CD4-positive, alpha-beta T cell treated with Interleukin-12 subunit alpha and Interleukin-12 subunit beta, for 1 hour (primary cell): ENCODE measurements at places on chromosomes 6 and 20.

- no peak for DNase-seq
These were observed 108.9 kb upstream of the DST start for GRCh38 chr6:56751604-56752003.

- no peak for DNase-seq
These were observed 40.4 kb downstream of the PTPRK start for GRCh38 chr6:128479991-128480390.

DNA sequence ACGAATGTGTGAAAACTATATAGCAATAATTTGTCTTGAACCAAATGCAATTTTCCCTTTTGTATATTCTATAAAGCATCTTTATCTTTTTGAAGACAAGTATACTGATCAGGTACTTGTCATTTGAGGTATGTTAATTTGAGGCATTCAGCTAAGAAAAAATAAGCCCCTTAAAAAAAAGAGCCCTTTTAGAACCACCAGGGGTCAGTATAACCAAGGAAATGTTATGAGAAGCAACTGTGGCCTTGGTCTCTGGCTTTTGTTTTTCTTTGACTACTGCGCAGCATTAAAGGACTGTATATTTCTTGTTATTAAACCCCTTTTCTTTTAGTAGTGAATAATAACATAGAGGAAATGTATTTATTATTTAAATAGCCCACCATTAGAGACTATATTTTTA is 43.1 kb downstream of the CD109 start:
- DNase-seq = peak; percentile 68

GRCh38 chr6:146884728-146885127 is 286.0 kb downstream of the ADGB start:
- no peak for DNase-seq

- DNase-seq = no peak
These were observed 38.1 kb downstream of the B4GALT5 start for GRCh38 chr20:49675368-49676151.

- DNase-seq = peak; percentile 97
These were observed 34.7 kb upstream of the MICB start for GRCh38 chr6:31462964-31463870.

GRCh38 chr6:152720974-152721373 is 23.3 kb downstream of the MYCT1 start:
- DNase-seq = no peak

DNA sequence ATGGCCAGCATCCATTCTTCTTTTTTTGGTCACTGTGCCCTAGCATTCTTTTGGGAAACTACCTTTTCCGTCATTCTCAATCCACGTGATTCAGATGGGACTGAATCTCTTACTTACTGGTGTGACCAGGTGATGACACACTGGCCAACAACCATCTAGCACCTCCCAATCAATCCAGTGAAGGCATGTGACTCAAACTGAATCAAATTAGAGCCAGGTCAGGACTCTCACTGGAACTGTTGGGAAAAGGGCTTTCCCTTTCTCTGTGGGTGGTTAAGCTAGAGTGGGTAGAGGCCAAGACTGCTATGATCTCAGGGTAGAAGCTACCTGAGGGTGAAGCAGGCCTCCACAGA is 36.2 kb upstream of the ZMYND8 start:
- no peak for DNase-seq
